Astrocyte of the cerebellum (primary cell): ENCODE measurements at places on chromosomes 3 and 15.
A peak's percentile ranks its signal among the peaks of the same experiment; 100 is the strongest.

DNA sequence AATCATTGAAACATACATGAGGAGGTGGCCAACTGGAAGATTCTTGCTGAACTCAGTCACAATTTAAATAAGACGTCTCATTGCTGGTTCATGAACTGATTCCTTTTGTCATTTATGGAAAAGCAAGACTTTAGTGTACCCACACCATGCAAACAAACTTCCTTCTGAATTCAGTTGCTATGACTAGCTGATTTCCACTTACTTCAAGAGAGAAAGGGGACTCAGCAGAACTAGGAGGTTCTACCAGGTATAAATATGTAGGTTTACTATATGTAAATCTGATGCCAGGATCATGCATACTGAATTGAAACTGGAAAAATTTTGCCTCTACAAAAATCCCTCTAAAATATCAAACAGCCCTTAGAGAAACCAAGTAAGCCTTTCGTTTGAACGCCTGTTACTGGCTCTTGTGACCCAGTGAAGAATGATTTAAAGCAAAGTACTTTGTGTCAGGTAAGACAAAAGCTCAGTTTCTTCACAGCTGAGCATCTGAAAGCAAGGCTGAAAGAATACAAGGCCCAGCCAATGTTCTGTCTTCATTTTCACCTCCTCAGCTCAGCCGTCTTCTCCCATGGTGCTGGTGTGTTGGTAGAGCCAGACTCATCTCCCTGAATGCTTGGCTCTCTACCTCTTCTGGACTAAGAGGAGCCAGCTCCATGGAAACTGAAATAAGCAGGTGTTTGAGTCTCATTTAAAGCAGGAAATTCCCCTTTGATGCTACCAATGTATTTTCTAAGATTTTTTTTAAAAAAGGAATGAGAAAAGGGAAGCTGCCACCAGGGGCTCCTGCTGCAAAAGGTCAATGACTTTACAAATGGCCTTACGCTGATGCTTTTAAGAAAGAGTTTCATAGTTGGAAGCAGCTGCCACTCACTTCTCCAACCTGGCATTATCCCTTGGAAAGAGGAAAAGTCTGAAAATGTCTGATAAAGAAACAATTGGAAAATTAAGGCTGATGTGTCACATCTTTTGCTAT, 301.6 kb downstream of the EFHB start:
- DNase-seq = no peak

GRCh38 chr3:128878556-128879124, 780 bp upstream of the ACAD9 start:
- DNase-seq = peak; percentile 20

GRCh38 chr3:36367912-36368573, 12.3 kb upstream of the STAC start:
- no peak for DNase-seq

DNA sequence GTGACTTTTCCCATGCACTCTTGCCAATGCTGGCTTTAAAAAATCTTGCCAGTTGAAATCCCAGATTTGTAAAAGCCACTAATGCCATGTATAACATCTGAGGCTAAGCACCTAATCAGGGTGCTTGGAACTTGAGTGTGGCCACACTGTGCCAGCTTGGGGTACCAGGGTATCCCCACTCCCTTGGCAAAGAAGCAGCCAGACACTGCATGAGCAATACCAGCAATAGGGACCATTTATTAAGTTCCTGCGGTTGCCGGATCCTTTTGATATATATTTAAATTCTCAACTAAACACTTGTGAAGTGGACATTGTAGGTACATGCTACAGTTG, 2.2 kb upstream of the RHCG start:
- DNase-seq = no peak

DNA sequence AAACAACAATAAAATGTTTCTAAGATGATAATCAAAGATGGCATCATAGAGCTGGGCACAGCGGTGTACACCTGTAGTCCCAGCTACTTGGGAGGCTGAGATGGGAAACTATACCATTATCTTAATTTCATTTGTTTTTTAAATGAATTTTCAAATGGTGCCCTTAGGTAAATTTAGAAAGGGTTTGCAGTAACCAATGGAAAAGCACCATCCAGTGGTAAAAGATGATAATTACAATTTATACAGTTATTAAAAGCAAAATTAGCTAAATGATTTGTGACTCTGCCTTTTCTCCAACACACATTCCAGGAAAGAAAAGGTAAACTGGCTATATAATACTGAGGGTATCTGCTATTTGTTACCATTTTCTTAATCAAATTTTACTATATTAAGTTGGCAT, 14.4 kb upstream of the ANKRD28 start:
- DNase-seq = no peak

GRCh38 chr15:51736069-51736468, 1.4 kb downstream of the LYSMD2 start:
- no peak for DNase-seq

GRCh38 chr3:31341130-31341529, 191.6 kb upstream of the STT3B start:
- DNase-seq = no peak

- DNase-seq = no peak
Measured at GRCh38 chr15:99450896-99451358, 114.9 kb upstream of the MEF2A start.

DNA sequence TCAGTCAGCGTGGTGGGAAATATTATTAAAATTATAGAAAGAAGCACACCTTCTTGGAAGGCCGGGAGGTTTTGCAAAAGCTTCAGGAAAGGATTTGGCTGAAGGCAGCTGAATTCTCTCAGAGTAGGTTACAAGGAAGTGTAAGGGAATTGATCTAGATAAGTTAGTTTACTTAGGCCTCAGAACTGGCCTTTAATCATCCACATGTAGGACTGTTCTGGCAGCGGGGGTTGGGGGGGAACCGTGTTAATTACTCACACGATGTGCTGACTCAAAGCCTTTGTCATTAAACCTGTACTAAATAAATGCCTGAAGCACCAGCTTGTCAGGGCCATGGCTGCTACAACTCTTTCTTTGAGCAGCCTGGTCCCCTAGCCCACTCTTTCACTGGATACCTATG, 12.8 kb downstream of the ASB14 start:
- DNase-seq = no peak

- DNase-seq = no peak
Measured at GRCh38 chr15:35850284-35850683, 304.3 kb upstream of the DPH6 start.

DNA sequence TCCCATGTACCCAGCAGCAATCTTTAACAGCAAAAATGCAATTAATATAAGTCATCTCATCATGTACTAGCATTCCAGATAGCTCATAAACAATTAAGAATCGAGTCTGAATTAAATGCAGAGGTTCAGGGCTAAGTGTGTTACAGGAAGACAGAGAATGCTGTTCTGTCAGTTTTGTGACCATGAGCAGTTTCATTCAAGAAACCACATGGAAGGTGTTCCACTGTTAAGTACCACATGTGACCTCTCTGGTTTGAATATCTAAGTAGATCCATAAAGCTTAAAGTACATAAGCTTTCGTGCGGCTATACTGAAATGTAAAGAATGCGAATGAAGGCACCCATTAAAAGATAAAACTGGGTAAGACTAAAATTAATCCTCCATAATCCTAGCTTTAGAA, 272.3 kb downstream of the IL5RA start:
- DNase-seq = no peak
